Immature natural killer cell (primary cell): ENCODE measurements at places on chromosomes 4 and X. TPM values are rescaled to one million over a fixed set of nuclear protein-coding genes. Genes with fewer than 3 reads are reported as not detected.

CYTL1 gene
- polyA plus RNA-seq: 13.5 TPM

DNA sequence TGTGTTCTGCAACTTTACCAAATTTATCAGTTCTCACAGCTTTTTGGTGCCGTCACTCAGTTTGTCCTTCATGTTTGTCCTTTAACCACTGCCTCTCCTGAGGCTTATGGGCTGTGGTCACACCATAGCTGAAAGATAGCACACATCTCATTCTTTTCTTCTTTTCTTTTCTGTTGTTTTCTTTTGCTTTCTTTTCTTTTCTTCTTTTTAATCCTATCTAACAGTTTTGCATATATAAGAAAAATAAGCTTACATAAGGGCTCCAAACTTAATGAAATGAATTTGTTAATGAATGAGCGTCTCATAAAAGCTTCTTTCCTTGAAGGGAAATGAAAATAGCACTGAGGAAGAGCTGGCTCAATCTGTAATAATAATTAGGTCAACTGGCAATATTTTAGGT lies 1061.2 kb downstream of the PCDH18 start:
- no peak for DNase-seq

DNA sequence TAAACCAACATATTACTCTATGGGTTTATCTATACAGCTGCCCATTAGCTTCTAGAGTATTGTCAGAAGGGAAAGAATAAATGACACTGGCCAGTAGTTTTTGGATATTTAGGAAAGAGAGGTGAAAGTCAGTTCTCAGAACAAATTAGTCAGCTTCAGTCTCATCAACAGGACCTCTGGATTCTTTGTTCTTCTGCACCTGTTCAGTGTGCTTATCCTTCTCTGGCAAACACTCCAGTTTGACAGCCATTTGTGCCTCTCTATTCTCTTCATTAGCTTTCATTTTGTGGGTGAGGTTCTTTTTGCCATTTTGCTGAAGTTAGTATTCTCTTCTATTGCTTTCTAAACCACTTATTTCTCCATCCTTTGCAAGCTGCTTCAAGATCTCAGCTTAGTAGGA lies 107.0 kb downstream of the PCDH18 start:
- DNase-seq: no peak

PAGE4 gene
- not detected for polyA plus RNA-seq
